ENCODE measurements at places on chromosomes 11 and 22. TPM values are rescaled to one million over a fixed set of nuclear protein-coding genes. Genes with fewer than 3 reads are reported as not detected.

Gene YPEL1
- total RNA-seq = 0.17 TPM

Gene MMP7
- not detected for total RNA-seq

- no peak for DNase-seq
Observed at GRCh38 chr11:125275905-125276618, 111.5 kb downstream of the PKNOX2 start.

DNA sequence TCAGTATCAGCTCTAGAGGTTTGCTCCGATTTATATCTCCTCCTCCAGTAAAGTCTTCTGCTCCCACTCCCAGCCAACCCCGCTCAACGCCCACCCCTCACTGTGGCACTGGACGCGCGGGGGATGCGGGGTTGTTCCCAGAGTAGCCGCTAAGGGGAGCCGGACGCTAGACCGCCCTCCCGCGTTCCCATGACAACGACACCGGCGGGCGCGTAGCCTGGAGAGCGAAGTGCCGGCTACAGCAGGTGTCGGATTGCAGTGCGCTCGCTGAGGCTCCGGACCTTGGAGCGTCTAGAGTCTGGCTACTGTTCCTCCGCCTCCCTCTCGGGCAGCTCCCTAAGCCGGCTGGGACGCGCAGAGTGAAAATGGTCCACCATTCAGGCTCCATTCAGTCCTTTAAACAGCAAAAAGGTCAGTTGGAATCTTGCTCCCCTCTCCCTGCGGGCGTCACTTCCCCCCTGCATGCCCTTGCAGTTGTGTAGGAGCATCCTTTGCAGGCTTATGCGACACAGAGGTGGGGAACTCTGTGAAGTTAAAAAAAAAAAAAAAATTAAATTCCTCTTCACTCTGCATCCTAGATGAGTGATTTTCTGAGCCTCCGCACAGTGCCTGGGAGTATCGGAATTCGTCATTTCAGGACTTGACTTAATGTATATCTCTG is at the start of gene ANO3:
TSS of gene ANO3 (plus strand) at position 220 of the 661 bp plus-strand sequence. CDS start at position 366, 146 bp downstream.
- peak; percentile 51 for DNase-seq

- no peak for DNase-seq
Observed at GRCh38 chr11:1779034-1779805, 15.5 kb upstream of the CTSD start.

Gene TTC36
- 0.85 TPM for total RNA-seq

DNA sequence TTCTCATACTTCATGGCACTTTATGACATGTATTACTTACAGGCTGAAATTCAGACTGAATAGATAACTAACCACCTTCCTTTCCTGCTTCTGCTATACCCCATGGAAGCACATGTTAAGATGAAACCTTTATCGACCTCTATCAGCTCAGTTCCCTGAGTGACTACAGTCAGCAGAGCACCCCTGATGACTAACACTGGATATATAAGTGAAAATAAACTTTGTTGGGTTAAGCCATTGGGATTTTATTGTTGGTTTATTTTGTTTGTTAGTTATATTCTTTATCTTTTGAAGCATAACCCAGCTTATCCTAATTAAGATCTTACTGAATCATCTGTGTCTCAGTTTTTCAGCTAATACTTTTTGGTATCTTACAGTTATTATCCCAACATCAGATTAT is 23.0 kb upstream of the MAML2 start:
- DNase-seq = no peak

DNA sequence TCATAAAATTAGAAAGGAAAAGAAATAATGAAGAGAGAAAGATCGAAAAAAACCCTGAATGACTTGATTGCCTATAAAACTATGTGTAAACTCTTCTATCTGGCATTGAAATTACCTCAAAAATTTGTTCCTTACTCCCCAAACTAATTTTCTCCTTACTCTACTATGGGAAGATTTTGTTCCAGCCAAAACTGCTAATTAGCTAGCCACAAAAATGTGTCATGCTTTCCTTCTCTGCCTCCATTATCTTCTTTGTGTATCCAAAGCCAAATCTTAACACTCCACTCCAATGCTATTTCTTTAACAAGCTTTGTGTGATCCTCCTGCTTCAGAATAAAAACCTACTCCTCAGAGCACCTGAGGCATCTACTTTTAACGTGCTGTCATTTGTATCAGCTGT is 831.2 kb downstream of the METTL15 start:
- no peak for DNase-seq

- DNase-seq = no peak
Observed at GRCh38 chr11:44570411-44571155, 5.1 kb downstream of the CD82 start.

Gene PISD
- total RNA-seq = 52.2 TPM

DNA sequence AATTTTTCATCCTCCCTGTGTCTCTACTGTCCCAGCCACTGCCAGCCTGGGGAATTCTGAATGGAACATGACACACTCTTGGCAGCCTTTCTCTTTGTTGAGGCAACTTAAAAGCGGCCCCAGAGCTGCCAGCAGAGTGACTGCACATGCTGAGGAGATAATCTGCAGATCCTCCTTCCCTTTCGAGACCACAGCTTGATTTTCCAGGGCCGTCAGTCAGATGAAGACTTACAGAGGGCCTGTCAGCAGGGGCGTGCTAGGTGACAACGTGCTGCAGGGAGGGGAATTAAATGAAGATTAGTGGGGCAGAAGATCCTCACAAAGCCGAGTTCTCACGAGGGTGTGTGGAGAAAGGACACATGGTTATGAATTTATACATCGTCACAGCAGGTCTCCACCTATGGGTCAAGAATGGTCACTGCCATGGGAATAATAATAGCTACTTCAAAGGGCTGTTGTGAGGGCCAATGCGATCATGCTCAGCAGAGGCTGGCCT is 193.5 kb upstream of the PITPNB start:
- peak; percentile 42 for DNase-seq

Measured in HT1080 (cell line).